ENCODE measurements at places on chromosomes 3 and 15. TPM values are rescaled to one million over a fixed set of nuclear protein-coding genes. Genes with fewer than 3 reads are reported as not detected.

- no peak for DNase-seq
Measured at GRCh38 chr3:13424865-13425617, 4.9 kb upstream of the NUP210 start.

Gene SLCO2A1
- total RNA-seq = under 0.01 TPM

Gene ZNF80
- not detected for total RNA-seq

Gene MBD4
- total RNA-seq = 32.9 TPM

DNA sequence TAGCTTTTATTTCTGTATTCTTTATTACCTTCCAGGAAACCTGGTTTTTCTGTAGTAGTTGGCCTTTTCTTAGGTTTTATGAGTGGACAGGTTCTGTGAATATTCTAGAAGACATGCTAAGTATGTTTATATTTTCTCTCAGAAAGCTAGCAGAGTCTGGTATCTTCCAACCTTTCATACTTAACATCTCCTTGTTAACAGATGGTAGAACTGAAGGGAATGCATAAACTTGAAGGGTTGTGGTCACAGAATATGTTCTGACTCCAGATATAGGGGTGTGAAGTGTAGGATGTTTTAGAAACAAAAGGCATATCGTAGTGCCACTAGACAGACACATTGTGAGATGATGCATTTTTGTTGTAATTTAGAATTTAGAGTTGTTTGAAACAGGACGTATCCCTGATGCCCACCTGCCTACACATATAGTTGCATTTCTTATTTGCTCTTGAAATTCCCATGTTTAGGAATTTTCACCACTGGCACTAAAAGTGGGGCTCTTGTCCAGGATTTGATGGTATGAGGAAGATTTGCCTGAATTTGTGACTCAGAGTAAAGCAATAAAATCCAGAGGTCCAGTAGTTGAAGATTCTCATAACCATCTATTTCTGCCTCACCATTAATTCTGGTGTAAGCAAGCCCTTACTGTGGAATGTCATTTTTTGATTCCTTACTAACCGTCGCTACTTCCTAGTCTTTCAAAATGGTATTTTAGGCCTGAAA, 274.5 kb downstream of the FEZF2 start:
- no peak for DNase-seq

Gene TPRA1
- 54.1 TPM for total RNA-seq

Gene TSPAN3
- total RNA-seq = 182 TPM

- DNase-seq = peak; percentile 45
Measured at GRCh38 chr3:134197681-134198261, 52.9 kb downstream of the RYK start.

Gene ZBBX
- under 0.01 TPM for total RNA-seq

DNA sequence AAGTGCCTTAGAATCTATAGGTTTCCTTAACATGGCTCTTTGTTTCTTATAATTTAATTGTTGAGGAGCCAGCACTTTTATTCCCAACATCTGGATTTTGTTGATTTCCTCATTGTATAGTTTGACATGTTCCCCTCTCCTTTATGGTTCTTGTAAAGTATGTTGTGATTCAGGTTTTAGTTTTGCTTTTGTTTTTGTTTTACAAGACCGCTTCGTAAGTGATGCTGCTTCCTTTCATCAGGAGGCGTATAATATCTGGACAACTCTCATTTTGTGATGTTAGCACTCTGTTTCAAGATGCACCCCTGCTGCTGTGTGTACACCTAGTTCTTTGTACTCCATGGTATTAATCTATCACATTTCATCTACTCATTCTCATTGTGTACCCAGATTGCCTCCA, 48.7 kb downstream of the SLC49A4 start:
- DNase-seq = no peak

DNA sequence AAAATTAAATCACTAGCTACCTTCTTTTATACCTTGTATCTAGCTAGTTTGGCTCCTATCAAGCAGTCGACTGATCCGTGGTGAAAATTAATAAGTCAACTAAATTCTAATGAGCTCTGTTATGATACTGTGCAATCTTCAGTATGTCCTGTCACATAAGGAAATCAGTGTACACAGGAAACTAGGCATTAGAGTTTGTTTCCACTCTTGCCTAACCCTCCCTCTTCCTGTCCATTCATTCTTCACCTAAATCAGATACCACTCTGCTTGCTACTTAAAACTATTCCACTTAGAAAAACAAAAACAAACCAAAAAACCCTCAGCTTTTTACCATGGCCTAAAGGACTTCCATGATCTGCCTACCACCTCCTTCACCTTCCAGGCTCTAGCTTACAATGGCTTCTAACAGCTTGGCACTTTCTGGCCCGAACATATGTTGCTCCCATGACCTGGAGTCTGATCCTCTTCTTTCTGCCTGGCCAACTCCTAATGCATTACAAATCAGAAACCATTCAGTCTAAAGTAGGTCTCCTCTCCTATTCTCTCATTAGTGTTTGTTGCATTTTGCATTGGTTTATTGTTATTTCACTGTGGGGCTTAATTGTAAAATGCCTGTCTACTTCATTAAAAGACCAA, 7.9 kb downstream of the RFC4 start:
- DNase-seq = no peak

Gene C2CD4B
- total RNA-seq = 5.4 TPM

Gene GCNT3
- under 0.01 TPM for total RNA-seq

DNA sequence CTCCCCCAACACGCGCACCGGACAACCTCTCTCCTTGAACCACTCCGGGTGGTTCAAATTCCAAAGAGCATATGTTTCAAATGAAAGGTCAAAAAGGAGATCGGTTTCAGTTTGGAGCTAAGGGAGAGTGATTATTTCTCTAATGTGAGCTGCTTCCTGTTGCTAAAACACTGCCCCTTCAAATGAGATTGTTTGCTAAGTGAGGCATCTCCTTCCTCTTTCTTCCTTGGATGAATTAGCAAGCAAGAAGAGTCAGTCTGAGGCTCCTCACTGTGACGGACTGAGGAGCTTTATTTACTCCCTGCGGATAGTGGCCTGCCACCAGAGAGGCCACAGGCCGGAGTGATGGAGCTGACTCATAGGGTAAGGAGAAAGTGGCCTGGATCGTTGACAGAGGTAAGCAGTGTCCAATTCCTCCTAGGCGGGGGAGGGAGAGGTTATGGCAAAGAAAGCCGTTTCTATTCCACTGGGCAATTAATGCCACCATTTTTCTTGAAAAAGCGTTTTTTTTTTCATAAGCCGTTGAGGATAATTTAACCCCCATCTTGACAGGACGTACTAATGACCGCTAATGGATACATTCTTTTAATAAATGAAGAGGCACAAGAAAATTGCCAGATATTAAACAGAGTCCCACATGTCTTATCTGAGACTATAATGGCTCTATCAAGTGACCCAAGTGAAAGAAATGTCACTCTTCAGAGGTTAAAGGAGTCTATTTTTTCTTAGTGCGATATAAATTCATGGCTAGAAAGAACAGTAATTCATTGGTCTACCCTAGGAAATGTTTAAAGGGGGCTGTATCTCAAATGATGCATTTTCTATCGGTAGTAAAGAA, 167.0 kb upstream of the ANKRD28 start:
- DNase-seq = no peak

Gene ARPP21
- 0.54 TPM for total RNA-seq

Gene MELTF
- total RNA-seq = 11.8 TPM

DNA sequence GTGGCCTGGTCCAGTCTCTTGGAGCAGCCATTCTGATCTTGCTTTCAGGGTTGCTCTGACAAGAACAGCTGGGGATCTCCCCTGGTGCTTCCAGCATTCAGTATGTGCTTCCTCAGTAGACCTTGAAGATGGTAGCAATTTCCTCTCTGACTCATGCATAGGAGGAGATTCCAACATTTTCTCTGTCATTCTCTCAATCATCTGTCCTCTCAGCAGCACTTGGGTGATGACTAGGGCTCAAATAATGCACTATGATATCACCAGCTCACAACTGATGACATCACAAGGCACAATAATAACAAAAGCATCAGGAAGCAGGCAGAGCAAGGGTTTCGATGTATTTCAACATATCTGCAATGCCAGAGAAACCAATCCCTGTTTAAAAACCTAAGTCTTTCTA, 52.7 kb downstream of the NFKBIZ start:
- DNase-seq = no peak

Gene CCNB2
- 4.8 TPM for total RNA-seq

GRCh38 chr15:40247406-40247971, 8.6 kb downstream of the PAK6 start:
- DNase-seq = no peak

GRCh38 chr3:5217824-5218595, 30.5 kb downstream of the EDEM1 start:
- DNase-seq = no peak

GRCh38 chr3:52873433-52874159, 23.8 kb downstream of the STIMATE start:
- no peak for DNase-seq
